Stimulated activated CD4-positive, alpha-beta T cell treated with anti-CD3 and anti-CD28 coated beads, Interleukin-2, amount 100 ng/mL, for 24 hours (primary cell): ENCODE measurements at places on chromosomes 3 and 15.

DNA sequence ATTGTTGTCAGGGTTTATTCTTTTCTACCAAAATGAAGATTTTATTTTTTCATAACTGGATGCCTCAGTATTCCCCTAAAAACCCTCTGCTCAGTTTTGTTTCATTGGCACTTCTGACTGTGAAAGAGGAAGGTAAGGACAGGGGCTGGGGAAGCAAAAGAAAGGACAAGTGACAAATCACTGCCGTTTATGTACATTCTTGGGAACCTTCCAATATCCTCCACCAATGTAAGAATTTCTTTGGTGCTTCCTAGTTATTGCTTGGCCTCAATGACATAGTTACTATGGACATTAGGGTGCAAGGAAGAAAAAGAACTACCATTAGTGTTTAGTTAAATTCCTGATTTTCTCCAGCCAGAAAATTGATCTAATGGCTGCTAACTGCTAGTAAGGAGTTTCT is 131.0 kb upstream of the C15orf61 start:
- DNase-seq = no peak

GRCh38 chr15:88779944-88780343 is 23.3 kb upstream of the ACAN start:
- DNase-seq = no peak

DNA sequence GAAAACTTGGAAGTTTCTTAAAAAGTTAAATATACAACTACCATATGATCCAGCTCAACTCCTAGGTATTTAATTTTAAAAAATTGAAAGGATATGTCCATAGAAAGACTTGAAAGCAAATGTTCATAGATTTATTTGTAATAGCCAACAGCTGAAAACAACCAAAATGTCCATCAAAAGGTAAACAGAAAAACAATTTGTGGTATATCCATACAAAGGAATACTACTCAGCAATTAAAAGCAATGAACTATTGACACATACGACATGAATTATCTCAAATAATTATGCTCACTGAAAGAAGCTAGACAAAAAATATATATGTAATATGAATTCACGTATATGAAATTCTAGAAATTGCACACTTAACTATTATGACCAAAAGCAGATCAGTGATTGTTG is 249.5 kb downstream of the MEIS2 start:
- DNase-seq = no peak

- no peak for DNase-seq
Observed at GRCh38 chr3:73576999-73577461, 47.7 kb downstream of the PDZRN3 start.

DNA sequence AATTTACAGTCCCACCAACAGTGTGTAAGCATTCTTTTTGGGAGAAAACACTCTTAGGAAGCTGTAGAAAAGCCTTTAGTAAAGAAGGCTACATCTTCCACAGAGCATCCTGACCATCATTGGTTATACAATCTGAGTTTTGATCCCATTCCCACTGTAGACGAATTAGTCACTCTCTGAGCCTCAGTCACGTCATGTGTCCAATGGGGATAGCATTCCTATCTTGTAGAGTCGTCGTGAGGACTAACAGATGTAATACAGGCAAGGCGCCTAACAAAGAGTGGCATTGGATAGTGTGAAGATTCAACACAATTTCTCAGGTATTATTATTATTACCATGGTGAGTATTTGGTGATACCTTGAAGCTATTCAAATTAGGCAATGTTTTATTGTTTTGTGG is 44.0 kb upstream of the ALDH1A3 start:
- no peak for DNase-seq

GRCh38 chr3:187746442-187747281 is 1.4 kb upstream of the BCL6 start:
- peak; percentile 15 for DNase-seq

- peak; percentile 74 for DNase-seq
Observed at GRCh38 chr15:93087825-93088199, 1.2 kb downstream of the RGMA start.

DNA sequence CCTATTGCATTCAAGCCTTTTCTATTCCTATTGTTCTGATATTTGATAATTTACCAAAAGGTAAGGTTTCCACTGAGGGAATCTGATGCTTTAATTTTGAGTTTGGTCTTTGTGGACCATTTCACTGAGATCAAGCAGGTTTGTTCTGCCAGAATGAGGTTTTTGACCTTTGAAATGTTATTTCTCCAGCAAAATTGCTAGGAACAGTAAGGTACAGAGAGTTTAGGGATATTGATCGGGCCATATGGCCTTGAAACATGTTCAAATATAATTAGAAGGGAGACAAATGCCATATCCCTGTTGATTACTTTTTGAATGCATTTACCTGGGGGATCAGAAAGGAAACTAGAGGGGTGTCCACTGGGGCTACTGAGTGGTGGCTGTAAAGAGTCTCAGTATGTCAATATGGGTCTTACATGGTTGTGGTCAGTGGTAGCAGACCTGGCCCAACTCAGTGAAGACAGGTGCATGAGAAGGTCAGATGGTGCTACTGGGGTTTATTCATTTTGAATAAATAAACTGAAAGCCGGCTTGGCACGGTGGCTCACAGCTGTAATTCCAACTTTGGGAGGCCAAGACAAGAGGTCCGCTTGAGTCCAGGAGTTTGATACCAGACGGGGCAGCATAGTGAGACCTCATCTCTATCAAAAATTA is 100.2 kb downstream of the SV2B start:
- no peak for DNase-seq

DNA sequence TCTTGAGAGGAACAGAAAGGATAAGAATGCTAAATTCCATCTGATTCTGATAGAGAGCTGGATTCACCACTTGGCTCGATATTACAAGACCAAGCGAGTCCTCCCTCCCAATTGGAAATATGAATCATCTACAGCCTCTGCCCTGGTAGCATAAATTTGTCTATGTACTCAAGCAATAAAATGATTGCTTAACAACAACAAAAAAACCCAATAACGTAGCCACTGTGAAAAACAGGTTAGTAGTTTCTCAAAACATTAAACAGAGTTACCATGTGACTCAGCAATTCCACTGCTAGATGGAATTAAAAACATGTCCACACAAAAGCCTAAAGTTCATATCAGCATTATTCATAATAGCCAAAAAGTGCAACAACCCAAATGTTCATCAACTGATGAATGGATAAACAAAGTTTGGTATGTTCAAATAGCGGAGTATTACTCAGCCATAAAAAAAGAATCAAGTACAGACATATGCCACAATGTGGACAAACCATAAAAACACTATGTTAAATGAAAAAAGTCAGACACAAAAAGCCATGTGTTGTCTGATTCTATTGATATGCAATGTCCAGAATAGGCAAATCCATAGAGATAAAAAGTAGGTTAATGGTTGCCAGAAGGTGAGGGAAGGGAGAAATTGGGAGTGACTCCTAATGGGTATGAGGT is 16.8 kb downstream of the BCL2L10 start:
- no peak for DNase-seq

DNA sequence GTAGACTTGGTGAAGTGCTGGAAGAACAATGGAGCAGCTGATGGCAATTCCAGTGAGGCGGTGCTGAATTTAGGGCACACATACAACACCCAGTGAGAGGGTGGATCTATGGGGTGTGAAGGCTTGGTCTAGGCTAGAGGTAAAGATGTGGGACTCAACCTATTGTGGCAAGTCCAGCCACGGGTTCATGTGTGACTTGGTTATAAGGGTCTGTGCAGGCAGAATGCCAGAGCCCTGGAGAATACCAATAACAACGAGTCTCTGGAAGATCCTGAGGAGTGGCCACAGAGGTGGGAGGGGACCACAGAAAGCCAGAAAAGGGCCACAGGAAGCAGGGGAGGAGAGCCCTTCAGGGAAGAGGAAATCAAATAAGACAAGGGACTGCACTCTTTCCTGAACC is 55.0 kb downstream of the VGLL4 start:
- no peak for DNase-seq

DNA sequence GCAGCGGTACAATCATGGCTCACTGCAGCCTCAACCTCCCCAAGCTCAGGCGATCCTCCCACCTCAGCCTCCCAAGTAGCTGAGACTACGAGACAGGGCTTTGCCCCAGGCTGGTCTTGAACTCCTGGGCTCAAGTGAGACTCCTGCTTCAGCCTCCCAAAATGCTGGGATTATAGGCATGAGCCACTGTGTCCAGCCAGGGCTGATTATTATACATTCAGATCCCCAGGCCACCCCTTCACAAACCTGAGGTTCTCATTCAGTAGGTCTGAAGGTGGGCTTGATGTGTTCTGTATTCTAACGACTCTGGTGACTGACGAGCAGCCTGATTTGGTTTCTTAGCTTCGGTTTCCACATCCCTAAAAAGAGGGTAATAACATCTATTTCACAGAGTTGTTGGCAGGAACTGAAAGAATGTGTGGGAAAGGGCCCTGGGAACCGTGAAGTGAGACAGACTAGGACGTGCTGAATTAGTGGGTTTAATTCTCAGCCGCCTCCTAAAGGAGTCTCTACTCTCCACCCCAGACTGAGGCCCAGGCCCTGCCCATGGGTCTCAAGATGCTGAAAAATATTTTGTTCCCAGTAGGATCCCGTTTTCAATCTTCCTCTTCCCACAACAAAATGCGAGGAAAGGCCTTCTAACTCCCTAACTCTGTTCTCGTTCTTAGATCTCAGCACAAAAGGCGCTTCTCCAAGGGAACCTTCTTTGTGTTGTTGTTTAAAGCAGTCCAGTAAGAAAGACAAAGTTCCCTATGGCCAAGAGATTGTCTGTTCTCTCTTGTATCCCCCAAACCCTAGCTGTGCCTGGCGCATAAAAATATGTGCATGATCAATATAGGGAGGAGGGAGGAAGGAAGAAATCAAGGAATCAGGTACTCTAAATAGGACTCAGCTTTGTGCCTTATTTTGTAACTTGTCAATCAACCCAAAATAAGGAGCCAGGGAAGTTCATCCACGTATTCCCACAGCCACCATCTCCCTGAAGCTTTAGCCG is 210.0 kb upstream of the TOPAZ1 start:
- DNase-seq = no peak

GRCh38 chr3:183254487-183255347 is 1.7 kb downstream of the B3GNT5 start:
- DNase-seq = peak; percentile 36

DNA sequence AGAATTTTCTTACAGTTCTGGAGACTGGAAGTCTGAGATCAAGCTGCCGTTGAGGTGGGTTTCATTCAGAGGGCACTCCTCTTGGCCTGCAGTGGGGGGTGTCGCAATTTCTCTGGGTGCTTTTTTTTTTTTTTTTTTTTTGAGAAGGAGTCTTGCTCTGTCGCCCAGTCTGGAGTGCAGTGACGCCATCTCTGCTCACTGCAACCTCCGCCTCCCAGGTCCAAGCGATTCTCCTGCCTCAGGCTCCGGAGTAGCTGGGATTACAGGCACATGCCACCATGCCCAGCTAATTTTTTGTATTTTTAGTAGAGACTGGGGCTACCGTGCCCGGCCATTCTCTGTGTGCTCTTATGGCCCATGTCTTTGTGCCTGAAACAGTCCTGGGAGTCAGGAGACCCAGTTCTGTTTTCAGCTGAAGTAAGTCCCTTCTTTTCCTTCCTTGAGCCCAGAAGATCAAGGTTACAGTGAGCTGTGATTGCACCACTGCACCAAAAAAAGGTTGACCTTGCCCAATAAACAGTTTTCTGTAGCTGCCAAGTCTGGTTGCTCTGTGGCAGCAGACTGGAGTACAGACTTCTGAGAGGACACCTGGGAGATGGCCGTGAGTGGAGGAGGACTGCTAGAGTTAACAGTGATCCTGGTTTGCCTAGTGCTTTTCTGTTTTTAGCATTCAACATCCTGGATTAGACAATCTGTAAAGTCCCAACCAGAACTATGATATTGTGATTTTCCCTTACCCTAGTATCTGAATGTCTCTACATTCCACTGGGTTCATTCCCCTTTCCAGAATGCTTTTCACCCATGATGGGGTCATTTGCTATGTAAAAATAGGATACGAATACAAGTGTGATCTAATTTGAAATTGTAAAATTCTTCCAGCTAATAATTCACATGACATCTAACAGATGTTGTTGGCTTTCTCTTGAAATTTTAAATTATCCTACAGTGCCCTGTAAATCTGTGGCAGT is 76.6 kb upstream of the RNF7 start:
- no peak for DNase-seq

DNA sequence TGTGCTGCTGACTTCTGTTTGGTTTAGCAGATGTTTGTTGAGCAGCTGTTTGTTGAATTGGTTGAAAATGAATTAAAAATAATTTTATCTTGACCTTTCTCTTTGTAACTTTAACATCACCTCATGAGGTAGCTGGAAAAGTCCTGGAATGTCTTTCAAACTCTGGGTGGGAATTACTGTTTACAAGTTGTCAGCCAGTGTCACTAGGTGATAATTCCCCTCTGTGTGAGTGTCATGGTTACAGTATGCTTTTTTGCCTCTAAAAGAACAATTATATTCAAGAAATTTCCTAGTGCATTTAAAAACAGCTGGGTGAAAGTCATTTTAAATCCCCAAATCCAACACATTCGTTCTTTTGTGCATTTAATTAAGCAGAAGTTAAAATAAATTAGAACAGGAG is 113.2 kb downstream of the PTPRG start:
- DNase-seq = no peak

GRCh38 chr15:69706353-69707097 is 253.9 kb downstream of the RPLP1 start:
- DNase-seq = no peak

- no peak for DNase-seq
Observed at GRCh38 chr3:57127891-57128518, 37.1 kb downstream of the IL17RD start.

GRCh38 chr15:55928955-55929354 is 64.5 kb downstream of the NEDD4 start:
- no peak for DNase-seq

GRCh38 chr3:177739461-177739860 is 542.2 kb upstream of the TBL1XR1 start:
- DNase-seq = no peak

DNA sequence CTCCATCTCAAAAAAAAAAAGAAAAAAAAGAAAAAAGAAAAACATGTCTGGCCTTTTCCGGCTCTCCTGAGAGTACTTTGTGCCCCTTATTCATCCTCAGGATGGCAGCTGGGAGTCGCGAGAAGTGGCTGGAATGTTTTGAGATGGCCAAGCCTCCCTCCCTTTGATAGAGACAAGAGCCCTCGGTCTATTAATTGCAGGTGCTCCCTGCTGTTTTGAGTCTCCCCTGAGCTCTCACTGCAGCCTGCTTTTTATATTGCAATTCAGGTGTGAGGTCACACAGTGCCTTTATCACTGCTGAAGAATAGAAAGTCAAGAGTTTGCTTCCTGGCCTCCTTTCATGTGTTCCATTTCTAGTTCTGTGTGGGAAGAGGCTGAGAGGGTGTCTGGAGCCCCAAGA is 10.9 kb downstream of the CA12 start:
- no peak for DNase-seq

- no peak for DNase-seq
Observed at GRCh38 chr3:24318677-24319287, 175.9 kb downstream of the THRB start.

GRCh38 chr3:62970648-62971047 is 95.4 kb upstream of the CADPS start:
- DNase-seq = no peak

DNA sequence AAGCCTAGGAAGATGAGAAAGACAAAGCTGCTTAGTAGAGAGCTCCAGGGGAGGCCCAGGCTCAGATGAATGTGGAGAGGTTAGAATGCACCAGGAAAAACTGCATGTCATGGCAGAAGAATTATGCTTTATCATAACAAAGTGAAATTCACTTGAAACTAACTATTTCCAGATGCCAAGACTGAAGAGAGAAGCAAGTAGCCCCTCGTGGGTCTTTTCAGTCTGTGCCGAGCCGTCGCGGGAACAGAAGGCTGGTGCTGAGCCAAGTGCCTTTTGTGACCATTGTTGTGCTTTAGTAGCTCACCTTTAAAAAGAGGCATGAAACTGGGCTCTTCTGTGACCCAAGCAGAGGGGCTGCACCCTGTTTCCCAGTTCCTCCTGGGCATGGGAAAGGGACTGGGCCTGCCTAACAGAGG is 73.2 kb downstream of the CHDH start:
- no peak for DNase-seq

GRCh38 chr3:50264383-50264963 is 4.5 kb upstream of the SEMA3B start:
- DNase-seq = no peak
